ENCODE measurements at places on chromosomes 6 and 20.

- DNase-seq, result no peak
Measured at GRCh38 chr6:41565701-41566100, 19.5 kb downstream of the FOXP4 start.

DNA sequence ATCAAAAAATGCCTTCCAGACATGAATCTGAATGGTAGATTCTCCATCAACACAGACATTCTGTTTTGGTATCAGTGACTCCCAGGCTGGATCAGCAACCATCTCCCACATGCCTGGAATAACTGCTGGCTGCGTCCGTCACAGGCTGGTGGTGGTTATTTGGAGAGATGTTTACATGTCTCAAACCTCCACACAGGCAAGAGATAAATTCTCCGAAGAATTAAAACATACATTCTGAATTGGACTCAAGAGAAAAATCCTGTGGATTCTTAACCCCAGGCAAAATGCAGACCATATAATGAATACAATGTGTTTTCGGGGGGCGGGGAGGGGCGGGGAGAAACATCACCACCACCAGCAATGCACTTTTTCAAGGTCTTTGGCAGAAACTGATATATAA is 108.2 kb downstream of the THBS2 start:
- no peak for DNase-seq

DNA sequence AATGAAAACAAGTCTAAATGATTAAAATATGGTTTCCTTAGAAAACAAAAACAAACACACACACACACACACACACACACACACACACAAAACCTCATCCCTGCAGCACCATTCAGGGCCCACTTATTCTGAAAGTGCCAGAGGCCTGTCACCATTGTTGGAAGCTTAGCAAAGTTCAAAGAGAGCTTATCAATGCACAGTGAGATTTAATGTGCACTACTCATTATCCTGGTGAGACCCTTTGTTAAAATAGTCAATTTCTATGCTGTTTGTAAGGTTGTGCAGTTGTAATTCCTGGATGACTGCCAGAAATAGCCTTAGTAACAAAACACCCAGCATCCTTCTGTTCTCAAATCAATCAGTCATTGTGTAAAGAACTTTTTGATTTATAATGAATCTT is 482.9 kb downstream of the GRIK2 start:
- no peak for DNase-seq

- DNase-seq, result no peak
Measured at GRCh38 chr6:121873595-121873994, 438.1 kb downstream of the GJA1 start.

GRCh38 chr20:23214903-23215302 is 128.8 kb upstream of the CD93 start:
- DNase-seq, result no peak

- DNase-seq, result no peak
Measured at GRCh38 chr20:31707258-31707615, 15.4 kb downstream of the BCL2L1 start.

- DNase-seq, result no peak
Measured at GRCh38 chr6:40774932-40775331, 187.8 kb upstream of the LRFN2 start.

DNA sequence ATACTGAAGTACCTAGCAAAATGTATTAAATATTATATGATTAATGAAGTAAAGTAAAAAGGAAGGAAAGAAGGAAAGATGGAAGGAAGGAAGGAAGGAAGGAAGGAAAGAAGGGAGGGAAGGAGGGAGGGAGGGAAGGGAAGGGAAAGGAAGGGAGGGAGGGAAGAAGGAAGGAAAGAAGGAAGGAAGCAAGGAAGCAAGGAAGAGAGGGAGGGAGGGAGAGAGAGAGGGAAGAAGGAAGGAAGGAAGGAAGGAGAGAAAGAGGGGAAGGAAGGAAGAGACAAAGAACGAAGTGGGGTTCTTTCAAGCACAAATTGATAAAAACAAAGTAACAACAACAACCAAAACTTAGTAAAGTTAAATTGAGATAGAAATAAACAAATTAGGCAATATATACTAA is 622.3 kb upstream of the ADGRB3 start:
- no peak for DNase-seq

- peak; percentile 87 for DNase-seq
Measured at GRCh38 chr6:139323511-139324300, 31.9 kb upstream of the TXLNB start.

DNA sequence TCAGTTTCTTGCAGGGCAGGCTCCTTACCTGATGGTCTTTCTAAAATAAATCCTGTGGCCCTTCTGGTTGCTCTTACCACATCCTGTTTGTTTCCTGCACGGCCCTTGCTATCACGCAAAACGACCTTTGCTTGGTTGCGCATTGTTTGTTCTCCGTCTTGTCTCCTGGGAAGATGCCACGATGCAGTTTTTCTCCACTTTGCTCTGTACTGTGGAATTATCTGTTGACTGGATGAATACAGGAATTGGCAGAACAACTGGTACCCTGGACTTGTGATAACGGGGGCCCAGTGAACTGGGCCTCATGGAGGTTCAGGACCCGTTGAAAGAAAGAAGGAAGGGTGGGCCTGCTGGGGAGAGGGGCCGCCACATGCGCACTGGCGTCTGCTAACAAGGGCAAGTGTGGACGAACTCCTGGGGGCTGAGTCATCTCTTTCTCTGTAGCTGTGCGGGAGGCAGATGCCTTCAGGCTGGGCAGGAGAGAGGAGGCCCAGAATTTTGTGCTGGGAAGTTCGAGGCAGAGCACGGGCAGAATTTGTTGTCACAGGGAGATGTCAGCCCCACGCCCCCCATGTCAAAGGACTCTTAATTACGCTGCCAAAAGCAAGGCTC is 139.9 kb downstream of the BMP7 start:
- DNase-seq, result no peak

- DNase-seq, result no peak
Measured at GRCh38 chr20:38300438-38300837, 3.5 kb upstream of the BPI start.

Data from CD4-positive, alpha-beta T cell treated with Interleukin-12 subunit alpha and Interleukin-12 subunit beta, for 1 hour (primary cell).